ENCODE measurements at places on chromosomes 2 and 18.

GRCh38 chr18:24741321-24741720 lies 280.9 kb downstream of the HRH4 start:
- no peak for DNase-seq

DNA sequence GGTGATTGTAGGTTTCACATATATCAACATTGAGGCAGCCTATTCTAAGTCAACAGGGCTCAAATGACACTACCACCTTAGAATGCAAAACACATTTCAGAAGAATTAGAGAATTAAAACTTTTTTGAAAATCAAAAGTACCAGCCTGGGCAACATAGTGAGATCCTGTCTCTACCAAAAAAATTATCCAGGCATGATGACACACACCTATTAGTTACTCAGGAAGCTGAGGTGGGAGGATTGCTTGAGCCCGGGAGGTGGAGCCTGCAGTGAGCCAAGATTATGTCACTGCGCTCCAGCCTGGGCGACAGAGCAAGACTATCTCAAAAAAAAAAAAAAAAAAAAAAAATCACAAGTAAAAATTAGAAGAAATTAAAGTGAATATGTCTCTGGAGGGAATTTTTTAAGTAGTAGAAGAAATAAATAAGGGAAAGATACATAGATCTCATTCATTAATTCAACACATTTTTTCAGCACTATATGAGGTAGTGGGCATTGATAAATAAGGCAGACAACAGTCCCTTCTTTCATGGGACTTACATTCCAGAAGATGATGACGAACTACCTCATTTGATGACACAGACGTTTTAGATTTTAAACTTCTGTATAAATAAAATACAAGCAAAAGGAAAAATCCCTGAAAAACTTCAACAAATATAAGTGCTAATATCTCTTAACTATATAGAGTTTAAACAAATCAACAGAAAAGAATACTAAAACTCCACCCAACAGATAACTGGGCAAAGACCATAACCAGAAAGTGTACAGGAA lies 42.3 kb downstream of the STPG4 start:
- no peak for DNase-seq

DNA sequence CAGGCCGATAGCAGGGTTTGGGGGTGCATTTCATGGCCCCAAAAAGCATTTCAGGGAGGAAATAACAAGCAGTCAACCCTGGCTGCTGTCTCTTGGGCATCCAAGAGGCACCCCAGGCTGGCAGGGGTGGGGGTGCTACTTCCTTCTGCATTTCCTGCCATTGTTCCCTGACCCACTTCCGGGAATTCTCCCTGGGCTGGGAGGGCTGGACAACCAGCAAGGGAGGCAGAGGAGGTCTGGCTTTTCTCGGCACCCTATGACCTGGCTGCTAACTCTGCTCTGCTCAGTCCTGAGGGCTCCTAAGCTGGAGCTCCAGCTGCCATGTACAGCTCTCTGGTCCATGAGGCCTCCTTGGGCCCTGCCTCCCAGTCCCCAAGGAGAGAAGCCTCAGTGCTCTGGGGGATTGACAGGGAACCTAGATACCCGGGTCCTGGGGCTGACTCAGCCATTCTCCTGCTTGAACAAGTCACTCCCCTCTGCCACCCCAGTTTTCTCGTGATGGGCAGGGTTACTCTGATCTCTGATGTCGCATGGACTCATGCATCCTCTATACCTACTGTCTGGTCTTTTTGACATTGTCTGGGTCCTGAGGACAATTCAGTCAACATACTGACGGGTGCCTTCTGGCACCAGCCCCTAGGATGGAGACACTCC lies 47.2 kb downstream of the DYSF start:
- DNase-seq, result no peak

- no peak for DNase-seq
Measured at GRCh38 chr2:29487967-29488555, 372.8 kb downstream of the CLIP4 start.

DNA sequence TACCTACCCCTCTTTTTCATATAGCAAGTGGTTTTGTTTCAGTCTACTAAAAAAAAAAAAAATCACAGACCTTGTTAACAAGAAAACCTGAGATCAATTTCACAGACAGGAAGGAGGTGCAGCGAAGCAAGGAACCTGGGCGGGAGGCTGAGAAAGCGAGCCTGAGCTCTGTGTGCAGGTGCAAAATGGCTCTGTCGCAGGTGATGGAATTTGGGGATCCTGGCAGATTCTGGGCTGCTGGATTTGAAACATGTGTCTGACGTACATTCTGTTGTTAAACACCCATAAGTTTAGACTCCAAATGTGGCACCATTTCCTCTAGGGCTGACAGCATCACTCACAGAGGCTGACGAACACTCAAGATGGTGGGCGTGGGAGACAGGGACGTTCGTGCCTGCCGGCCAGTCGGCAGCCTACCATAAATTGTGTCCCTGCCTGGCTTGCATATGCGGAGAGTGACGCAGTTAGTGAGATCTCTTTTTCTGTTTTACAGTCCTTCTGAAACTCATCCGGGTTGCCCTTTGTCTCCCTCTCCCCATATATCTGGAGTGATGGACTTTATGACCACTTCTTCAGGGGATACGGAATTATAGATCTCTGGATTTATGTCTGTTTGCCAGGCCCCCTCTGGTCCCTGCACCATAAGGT lies 8.8 kb upstream of the DDX1 start:
- no peak for DNase-seq

DNA sequence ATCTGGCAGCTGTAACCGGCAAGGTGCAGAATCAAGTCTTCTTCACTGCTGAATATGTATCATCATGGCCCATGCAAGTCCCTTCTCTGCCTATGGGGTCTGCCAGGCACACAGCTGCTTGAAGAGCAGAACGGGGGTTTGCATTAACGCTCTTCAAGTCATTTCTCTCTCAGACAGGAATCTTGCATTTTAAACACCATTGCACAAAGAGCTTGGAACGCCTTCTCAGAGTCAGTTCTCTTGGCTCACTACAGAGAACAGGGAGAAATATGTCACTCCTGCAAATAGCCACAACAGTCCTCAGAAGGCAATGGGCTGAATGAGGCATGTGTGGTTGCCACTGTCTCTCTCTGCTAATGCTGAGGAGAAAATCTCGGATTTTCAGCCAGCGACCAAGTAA lies 2173.5 kb upstream of the PIK3C3 start:
- no peak for DNase-seq

GRCh38 chr2:165874445-165875039 lies 79.0 kb downstream of the TTC21B start:
- DNase-seq, result no peak

- no peak for DNase-seq
Measured at GRCh38 chr2:223991611-223992010, 34.3 kb downstream of the MRPL44 start.

DNA sequence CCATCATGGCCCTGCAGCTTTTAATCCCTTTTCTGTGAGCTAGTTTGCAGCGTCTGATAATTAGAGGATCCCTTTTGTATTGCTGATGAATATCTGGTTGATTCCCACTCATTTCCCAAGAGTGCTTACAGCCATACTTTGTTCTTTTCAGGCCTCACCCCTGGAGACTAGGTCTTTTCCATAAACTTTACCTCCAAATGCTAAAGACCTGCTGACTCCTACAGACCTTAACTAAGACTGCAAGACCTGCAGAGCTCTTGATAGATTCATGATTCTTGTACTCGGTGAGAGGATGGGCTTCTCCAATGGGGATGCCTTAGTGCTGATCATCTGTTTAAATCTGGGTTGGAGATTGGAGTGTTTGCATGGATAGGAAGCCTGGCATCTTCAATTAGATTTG lies 33.1 kb upstream of the DYNAP start:
- DNase-seq, result no peak

GRCh38 chr18:24111936-24112335 lies 26.9 kb upstream of the CABYR start:
- no peak for DNase-seq

- no peak for DNase-seq
Measured at GRCh38 chr2:68404893-68405799, 40.1 kb downstream of the PLEK start.

DNA sequence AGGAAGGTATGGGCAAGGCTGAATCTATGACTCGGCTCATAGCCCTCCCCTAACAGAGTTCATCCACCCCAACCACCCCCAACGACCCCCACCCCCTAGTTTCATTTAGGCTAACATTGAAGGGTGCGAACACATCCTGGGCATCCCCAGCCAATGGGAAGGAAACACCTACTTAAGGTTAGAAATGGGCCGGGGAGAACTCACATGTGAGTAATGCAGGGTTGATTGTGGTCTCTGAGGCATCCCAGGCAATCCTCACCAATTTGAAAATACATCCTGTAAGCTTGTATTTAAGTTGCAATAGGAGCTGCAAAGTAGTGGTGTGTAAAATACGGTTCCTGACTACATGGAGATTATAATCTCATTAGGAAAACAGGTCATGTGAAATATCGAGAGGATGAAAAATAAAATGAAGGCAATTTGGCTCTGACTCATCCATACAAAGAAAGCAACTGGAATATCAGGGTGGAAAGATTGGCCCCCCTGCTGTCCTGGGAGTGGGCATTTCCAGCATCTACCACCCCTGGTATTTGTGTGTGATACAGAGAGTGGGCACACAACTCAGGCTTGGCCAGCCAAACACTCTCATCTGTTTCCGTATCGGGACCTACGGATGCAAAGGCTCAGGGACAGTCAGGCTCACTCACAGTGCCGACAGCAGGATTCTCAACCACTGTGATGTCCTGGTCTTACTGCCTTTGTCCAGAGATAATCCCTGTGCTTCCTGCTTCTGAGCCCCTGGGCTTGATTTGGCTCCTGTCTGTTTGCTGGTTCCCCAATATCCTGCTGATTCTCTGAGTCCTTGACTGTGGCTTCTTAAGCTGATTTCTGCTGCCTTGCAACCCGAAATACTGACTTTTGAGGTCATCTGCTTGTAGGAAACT lies 90.0 kb upstream of the NCKAP5 start:
- no peak for DNase-seq

All from stimulated activated CD4-positive, alpha-beta T cell treated with anti-CD3 and anti-CD28 coated beads, Interleukin-1b, Interleukin-23, amount 100 ng/mL, for 1 hour (primary cell).